ENCODE measurements at places on chromosomes 16 and 17.
A peak's percentile ranks its signal among the peaks of the same experiment; 100 is the strongest.

GRCh38 chr17:27870345-27870744 is 22.8 kb downstream of the LYRM9 start:
- DNase-seq, result no peak

GRCh38 chr16:83418565-83418964 is 389.2 kb upstream of the HSBP1 start:
- DNase-seq, result no peak

DNA sequence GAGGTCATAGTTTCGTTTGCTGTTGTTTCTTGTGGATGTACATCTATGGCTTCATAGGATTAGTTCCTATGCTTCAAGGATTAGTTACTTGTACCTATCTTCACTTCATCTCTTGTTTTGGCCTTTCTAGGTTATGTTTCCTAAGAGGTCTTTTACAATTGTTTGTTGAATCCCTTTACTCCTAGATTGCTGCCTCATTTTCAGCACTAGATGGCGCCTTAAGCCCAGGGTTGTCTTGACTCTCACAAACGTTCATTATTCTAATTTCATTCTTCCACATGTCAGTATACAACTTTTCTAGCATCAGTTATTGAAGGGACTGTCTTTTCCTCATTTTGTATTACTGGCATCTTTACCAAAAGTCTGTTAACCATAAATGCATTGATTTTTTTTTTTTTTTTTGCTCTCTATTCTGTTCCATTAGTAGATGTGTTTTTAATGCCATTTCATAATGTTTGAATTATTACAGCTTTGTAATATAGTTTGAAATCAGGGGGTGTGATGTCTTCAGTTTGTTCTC is 45.0 kb upstream of the NACA2 start:
- DNase-seq, result peak; percentile 63

DNA sequence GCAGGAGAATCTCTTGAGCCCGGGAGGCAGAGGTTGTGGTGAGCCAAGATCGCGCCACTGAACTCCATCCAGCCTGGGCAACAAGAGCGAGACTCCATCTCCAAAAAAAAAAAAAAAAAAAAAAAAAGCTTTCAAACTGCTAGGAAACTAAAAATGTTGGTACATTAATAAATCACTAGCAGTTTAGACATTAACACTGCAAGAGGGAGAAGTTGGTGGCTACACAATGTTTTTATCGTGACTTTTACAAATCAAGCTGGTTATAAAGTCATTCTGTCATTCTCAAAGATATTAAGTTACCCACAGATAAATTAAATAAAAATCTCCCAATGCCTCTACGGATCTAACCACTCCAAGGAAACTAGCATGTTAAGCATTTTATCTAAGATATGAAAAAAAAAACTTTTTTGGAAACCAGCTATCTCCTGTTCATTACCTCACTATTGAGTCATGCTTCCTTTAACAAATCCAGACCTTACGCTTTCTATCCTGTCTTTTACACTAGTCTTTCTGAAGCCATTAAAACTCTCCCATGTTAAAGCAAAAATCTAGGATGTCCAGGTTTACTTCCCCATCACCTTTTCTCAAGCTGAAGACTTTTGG is 85.9 kb upstream of the SMURF2 start:
- DNase-seq, result no peak

GRCh38 chr17:37710344-37710886 is 34.4 kb downstream of the HNF1B start:
- DNase-seq, result no peak

GRCh38 chr16:57016301-57016700 is 26.9 kb downstream of the NLRC5 start:
- DNase-seq, result no peak

GRCh38 chr17:1434150-1434549 is 21.9 kb downstream of the CRK start:
- DNase-seq, result no peak

DNA sequence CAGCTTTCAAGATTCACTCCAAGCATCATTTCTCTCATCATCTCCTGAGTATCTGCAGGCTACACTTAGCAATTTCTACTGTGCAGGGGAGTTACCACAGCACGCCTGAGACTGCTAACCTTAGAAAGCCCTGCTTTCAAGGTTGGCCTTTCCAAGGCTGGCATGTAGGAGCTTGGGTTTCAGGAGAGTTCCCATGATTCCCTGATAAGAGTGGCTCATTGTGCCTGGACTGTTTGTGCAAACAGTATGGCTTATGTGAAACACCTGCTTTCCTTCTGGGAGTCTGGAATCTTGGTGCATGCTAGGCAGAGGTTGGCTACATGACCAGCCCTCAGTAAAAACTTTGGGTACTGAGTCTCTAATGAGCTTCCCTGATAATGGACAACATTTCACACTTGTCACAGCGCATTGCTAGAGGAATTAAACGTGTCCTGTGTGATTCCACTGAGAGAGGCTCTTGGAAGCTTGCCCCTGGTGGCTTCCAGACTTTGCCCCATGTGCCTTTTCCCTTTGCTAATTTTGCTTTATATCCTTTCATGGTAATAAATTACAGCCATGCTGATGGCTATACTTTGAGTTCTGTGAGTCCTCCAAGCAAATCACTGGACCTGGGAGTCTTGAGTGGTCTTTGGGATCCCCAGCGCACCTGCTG is 19.7 kb upstream of the RGS9 start:
- DNase-seq, result no peak
